ENCODE measurements at places on chromosomes 4 and X. TPM values are rescaled to one million over a fixed set of nuclear protein-coding genes. Genes with fewer than 3 reads are reported as not detected.

Gene SCRG1
- total RNA-seq, result under 0.01 TPM

GRCh38 chrX:79130857-79131256 is 13.6 kb upstream of the GPR174 start:
- peaks cover 9% of the 10 kb centered on the region for H3K27me3 ChIP-seq
- DNase-seq, result no peak
- H3K4me3 ChIP-seq, result no peak overlapping the region
- no peaks in the 10 kb centered on the region for H3K36me3 ChIP-seq

DNA sequence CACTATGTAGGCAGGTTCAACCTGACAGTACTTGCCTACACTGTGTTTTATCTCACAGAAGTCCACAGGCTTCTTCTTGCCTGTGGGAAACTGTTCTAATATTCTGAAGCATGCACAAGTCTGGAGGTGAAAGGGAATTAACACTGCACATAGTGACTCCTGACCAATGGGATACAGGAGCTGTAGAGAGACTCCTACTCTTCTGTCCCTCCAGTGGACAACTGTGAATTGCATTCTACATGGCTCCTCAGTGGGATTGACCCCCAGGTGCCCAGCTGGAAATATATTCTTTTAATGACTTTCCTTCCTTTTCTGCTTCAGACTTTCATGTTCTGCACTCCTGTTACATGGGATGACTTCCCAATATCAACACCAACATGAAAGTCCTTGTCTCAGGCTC is 8.2 kb upstream of the YIPF6 start:
- H3K36me3 ChIP-seq, result no peaks in the 10 kb centered on the region
- H3K27ac ChIP-seq, result no peak overlapping the region
- no peak for DNase-seq
- H3K4me3 ChIP-seq, result no peak overlapping the region
- no peaks in the 10 kb centered on the region for H3K27me3 ChIP-seq

DNA sequence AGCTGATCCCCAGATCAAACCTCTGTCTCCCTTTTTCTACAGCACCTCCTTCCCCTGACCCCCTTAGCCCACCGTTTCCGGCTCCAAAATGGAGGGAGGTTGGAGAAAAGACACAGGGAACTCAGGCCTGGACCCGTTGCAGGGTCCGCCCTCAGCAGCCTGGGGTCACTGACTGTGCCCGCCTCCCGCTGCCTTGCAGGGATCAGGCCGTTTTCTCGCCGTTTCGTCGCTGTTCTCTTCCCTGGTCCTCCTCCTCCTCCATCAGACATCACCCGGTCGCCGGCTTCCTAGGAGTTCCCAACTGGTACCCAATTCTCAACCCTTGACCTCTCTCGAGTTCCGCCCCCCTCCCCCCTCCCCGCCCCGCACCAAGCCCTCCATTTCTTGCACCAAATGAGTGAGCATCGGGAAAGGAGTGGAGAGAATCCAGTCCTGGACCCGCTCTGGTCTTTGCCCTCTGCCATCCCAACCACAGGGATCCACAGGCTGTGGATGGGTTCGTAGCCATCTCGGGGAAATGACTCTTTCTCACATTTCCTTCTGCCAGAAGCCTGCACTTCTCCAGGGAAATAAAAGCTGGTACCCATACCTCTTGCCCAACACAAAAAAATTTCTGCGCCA is 493 bp downstream of the TCEAL5 start:
- peaks cover 73% of the 10 kb centered on the region for H3K27me3 ChIP-seq
- H3K36me3 ChIP-seq, result no peaks in the 10 kb centered on the region
- no peak overlapping the region for H3K4me3 ChIP-seq
- no peaks in the 10 kb centered on the region for H3K4me1 ChIP-seq

Gene STAP1
- total RNA-seq, result not detected

DNA sequence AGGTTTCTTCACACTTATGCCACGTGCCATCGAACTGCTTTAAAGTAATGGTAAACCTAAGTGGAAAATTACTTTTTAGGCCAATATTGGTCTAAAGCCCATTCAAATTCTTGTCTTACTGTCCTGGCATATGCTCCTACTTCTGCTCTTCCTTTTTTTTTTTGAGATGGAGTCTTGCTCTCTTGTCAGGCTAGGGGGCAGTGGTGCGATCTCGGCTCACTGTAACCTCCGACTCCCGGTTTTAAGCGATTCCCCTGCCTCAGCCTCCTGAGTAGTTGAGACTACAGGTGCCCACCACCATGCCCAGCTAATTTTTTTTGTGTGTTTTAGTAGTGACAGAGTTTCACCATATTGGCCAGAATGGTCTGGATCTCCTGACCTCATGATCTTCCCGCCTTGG is 129.0 kb upstream of the TECRL start:
- no peak for DNase-seq
- no peak overlapping the region for H3K4me3 ChIP-seq
- H3K27ac ChIP-seq, result no peak overlapping the region
- no peaks in the 10 kb centered on the region for H3K4me1 ChIP-seq
- no peaks in the 10 kb centered on the region for H3K27me3 ChIP-seq
- H3K36me3 ChIP-seq, result no peaks in the 10 kb centered on the region

Gene MAML3
- 16.8 TPM for total RNA-seq

DNA sequence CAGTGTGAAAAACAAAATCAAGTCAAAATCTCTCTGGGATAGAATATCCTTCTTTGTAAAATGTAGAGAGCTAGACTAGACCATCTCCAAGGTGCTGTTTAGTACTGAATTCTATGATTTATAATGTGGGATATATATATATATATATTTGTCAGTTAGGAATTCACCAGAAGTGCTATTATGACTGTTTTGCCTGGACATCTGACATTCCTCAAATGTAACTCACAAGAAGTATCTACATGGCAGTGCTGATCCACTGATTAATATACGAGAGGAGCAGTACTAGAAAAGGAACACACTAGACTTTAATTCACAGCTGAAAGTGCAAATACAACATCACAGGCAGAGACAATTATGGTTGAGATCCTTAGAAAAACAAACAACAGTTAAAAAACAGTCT is 208.9 kb downstream of the GBA3 start:
- H3K4me3 ChIP-seq, result no peak overlapping the region
- no peaks in the 10 kb centered on the region for H3K4me1 ChIP-seq
- H3K27me3 ChIP-seq, result no peaks in the 10 kb centered on the region
- H3K36me3 ChIP-seq, result no peaks in the 10 kb centered on the region
- no peak for DNase-seq
- no peak overlapping the region for H3K27ac ChIP-seq

Measured in breast epithelium (tissue), 4 donors.